NCI-H526 treated with DMSO at 0.1 percent for 48 hours (cell line): ENCODE measurements at places on chromosomes 5 and 9.

- no peak for DNase-seq
Observed at GRCh38 chr9:110073356-110073905, 134.5 kb downstream of the C9orf152 start.

- no peak for DNase-seq
Observed at GRCh38 chr5:14202462-14202861, 59.3 kb downstream of the TRIO start.

GRCh38 chr9:134625361-134626068 is 16.1 kb upstream of the COL5A1 start:
- DNase-seq: no peak

GRCh38 chr5:59275510-59276324 is 617.8 kb downstream of the PDE4D start:
- DNase-seq: no peak

DNA sequence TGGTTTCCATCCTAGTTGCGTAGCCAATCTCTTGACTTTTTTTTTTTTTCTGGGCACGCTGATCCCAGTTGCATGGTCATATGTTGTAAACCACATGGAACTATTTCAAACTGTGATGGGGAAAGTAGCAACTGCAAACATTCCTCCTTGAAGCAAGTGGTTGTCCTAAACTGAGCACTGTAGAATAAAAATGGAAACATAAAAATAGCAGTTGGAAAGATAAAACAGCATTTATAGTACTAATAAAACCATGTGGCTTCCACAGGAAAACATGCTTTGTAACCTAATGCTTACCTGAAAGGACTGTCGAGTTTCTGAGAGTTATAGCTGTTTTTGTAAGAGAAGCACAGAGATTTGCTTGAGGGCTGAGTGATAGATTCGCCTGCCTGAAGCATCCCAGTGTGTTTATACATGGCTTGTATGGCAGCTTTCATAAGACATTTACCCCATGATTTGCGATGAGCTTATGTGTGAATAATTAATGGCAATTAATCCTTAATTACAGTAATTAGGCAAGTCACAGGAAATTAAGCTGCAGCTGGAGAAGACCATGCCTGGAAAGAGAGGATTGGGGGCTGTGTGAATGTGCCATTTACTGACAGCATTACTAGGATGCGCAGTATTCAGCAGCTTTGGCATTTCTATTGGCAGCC is 136.5 kb downstream of the PBX3 start:
- no peak for DNase-seq

- no peak for DNase-seq
Observed at GRCh38 chr5:56206126-56206910, 26.8 kb downstream of the ANKRD55 start.

- DNase-seq: no peak
Observed at GRCh38 chr9:10000669-10001068, 612.1 kb downstream of the PTPRD start.

DNA sequence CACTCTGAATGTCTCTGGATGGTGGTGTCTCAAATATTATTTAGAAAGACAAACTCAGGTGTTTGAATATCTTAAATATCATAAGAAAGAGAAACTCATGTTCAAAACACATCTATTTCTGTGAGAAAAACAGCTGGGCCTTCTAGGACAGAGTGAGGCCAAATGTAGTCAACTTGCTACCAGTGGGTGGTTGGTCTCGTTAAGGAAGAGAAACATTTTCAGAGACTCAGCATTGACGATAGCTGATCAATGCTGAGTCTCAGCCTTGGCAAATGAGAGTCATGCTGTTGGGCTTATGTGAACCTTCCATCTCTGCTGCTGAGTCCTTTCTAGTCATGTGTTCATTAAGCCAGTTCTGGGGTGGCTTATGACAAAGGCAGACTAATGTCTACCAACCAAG is 418.0 kb downstream of the CETN3 start:
- DNase-seq: no peak

DNA sequence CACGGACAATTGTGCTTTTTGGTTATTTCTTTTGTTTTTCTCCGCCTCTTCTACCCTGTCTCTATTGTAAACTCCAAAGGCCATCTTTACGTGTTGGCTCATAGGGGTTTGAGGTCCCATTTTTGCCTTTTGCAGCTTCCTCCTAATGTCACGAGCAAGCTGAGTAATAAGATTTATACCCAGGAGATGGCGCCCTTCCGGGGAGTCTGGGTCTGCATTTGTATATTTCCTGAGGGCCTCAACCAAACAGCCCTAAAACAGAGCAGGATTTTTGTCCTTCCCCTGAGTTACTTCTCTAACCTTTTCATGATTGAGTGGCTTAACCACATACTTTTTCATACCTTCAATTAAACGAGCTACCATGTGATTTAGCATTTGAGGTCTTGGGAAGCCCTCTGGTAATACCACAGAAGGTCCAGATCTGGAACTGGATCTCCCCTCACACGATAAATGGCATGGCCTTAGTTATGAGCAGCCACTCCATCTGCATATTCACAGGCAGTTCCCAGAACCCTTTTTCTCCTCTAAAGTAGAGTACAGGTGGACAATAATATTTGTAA is 11.2 kb upstream of the CFAP95 start:
- no peak for DNase-seq

- no peak for DNase-seq
Observed at GRCh38 chr9:88746029-88746742, 211.2 kb downstream of the NXNL2 start.

- DNase-seq: no peak
Observed at GRCh38 chr9:114097613-114098020, 1.5 kb downstream of the KIF12 start.

DNA sequence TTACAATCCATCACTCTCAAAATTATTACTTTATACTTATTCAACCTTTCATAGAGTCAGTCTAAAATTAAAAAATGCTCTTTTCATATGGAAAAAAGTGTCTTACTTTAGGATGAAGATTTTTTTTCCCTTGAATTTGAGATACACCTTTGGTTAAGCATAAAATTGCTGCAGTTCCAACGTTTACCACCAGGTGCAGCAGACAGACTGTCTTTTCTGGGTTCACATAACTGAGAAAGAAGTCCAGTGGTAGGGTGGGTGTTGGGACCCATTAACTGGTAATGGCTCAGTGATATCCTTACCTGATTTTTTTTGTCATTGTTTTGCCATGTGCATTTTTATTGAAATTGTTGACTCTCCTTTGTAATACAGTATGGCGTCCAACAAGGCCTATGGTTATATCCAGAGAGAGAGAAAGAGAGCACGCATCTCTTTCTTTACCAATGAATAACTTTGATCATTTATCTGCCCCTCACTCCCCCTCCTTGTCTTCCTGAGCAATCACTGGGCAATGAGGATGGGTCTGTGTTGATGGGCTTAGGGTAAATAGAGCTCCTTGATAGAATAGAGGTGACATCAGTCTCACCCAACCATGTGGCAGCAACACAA is 98.4 kb downstream of the FBXL7 start:
- DNase-seq: no peak

- DNase-seq: no peak
Observed at GRCh38 chr5:154831451-154831850, 19.0 kb downstream of the FAXDC2 start.

- no peak for DNase-seq
Observed at GRCh38 chr9:133562611-133563290, 28.2 kb downstream of the ADAMTSL2 start.

DNA sequence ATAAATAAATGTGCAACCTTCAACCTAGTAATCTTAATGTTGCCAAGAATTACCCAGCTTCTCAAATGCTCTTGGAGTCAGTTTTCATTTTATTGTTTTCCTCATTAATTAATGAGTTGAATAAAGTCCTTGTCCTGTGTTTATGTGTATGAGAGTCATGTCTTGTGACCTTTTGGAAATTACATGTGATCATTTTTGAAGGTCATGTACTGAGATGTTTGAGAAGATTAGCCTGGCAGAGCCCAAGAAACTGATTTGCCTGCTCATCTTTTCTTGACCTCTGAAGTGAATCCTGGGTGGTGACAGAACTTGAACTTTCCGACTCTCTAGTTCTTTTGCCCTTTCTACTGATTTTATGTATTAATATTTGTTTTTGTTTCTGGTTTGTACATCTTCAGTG is 15.4 kb downstream of the ANKRA2 start:
- DNase-seq: no peak

DNA sequence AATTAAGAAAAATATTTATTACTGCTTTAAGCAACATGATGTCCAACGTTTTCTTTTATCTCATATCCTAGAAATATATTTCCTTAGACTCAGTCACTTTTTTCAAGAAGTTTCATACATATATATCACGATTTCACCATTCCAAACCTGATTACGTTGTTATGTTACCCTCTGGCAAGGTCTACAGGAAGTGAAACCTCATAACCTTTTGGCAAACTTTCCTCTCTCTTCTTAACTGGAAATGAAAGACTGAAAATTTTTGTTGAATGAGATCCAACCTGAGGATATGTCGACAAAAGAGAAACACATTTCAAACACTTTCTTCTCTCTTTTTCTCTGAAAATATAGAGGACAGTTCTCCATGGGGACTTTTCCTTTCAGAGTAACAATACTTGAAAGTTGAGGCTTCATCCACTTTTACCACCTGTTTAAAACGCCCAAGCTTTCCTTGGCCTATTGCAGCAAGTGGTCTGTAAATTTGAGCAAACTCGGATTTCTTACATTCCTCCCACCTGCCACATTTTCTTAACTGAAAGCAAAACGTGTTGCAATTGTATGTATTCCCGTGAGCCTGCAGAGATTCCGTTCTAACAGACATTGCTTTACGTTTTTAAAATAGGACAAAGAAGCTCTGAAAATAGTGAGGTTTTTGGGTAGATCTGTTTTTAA is 298.1 kb downstream of the CETN3 start:
- DNase-seq: no peak

DNA sequence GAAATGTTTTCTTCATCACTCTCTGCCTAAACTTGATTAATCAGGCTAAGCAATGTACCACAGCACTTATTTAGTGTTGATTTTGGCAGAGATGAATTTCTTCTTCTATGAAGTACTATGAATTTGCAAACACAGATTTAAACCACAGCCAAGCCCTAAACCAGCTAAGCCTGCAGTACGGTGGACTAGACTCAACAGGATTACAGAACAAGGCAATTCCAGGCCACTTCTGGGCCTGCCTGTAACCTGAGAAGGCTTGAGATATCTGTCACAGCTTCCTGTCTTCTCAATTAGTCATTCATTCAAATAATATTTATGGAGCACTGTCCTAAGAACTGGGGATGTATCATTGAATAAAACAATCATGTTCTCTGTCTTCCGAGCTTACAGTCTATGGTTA is 32.4 kb upstream of the CAST start:
- peak; percentile 18 for DNase-seq

- no peak for DNase-seq
Observed at GRCh38 chr5:172438319-172438668, 16.0 kb downstream of the SH3PXD2B start.

DNA sequence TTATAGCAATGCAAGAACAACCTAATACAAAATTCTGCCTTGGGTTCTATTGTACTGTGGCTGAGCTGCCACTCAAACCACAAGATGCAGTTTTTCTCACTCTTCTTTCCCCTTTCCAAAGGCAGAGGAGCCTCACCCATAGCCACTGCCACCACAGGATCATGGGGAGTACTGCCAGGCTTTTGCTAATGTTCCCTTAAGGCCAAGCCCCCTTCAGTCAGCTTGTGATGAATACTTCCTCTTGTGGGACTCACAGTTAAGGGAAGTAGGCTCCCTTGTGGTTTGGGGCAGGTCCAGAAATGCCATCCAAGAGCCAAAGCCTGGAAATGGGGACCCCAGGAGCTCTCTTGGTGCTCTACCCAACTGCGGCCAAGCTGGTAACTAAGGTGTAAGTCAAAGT is 258.7 kb downstream of the SPATA31D1 start:
- no peak for DNase-seq

DNA sequence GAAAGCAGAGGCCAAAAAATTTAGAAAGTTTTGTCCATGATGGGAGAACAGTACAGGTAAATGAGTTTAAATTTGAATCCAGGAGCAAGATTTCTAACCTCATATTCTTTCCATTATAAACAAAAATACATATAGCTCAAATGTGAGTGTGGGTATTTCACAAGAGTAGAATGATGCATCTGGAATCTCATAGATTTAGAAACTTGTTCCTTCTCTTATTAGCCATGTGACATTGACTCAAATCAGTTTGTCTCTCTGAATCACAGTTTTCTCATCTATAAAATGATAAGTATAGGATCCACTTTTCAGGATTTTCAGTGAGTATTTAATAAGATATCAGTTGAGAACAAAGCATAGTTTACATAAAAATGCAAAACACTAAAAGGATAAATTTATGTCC is 436.3 kb upstream of the PAPPA start:
- DNase-seq: no peak
